ENCODE measurements at places on chromosomes 5 and 9. TPM values are rescaled to one million over a fixed set of nuclear protein-coding genes. Genes with fewer than 3 reads are reported as not detected.
A peak's percentile ranks its signal among the peaks of the same experiment; 100 is the strongest.

- no peak for DNase-seq
These were observed 148.3 kb upstream of the MOCS2 start for GRCh38 chr5:53257806-53258373.

ENHO gene
- 0.83 TPM for total RNA-seq

- DNase-seq = no peak
These were observed 36.3 kb downstream of the VCP start for GRCh38 chr9:35035851-35036701.

GRCh38 chr5:171724468-171725204 lies 61.0 kb upstream of the SMIM23 start:
- no peak for DNase-seq

DNA sequence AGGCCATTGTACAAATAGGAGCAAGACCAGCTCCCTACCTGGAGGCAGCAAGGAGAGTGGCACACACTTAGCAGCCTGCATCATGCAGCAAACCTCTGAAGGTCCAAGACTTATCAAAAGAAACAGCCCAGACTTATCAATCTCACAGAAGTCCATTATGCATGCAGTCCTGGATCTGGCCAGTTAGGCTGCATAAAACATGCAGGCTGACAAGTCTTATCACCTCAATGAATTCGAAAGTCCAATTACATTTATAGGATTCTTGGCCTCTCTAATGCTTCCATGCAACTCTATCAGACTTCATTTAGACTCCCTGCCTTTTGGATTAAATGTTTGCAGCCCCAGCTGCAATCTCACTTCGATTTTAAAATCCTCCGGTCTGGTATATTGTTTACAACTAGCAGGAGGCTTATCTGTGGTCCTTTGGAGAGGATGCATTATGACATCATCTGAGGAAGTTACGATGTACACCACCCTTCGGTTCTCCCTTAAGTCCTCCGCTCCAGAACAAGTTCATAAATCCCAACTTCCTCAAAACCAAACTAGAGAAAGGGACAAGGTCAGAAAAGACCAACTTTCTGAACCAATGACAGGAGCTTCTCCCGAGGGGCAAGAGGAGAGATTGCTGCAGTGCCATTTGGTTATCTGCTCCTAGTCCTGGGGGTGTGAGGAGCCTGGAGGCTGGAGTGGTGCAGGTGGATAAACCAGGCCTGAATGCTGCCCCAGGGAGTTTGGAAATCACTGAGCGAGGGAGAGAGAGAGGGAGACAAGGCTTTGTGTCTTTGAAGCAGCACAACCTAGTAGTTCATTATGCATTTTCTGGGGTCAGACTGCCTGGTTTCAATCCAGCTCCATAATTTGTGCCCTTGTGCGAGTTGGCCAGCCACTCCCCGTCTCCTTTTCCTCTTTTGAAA lies 313.9 kb downstream of the TLE1 start:
- no peak for DNase-seq

DNA sequence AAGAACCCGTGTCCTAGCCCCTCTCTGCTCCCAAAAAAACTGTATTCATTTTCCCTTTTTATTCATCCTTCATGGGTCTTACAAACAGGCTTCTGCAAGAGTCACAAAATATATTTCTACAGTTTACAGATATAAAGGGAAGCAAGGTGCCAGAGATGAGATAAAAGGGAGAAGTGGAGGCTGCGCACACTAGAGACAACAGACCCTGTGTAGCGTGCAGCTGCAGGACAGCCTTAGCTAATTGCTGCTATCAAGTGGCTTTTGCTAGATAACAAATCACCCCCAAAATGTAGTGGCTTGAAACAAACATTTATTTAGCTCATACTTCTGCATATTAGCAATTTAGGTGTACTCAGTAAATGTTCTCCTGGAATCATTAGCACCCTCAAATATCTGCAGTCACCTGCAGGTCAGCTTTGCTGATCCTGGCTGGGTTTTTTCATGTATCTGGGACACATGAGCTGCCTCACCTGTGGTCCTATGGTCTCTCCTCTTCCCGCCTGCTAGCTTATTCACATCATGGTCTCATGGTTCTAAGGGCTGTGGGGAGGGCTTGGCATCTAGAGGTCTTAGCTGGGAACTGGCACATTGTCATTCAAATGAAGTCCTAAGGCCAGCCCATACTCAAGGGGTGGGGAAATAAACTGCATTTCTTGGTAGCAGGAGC lies 29.4 kb downstream of the ARHGEF37 start:
- DNase-seq = no peak

- DNase-seq = no peak
These were observed 55.0 kb downstream of the OXCT1 start for GRCh38 chr5:41815261-41815660.

DNA sequence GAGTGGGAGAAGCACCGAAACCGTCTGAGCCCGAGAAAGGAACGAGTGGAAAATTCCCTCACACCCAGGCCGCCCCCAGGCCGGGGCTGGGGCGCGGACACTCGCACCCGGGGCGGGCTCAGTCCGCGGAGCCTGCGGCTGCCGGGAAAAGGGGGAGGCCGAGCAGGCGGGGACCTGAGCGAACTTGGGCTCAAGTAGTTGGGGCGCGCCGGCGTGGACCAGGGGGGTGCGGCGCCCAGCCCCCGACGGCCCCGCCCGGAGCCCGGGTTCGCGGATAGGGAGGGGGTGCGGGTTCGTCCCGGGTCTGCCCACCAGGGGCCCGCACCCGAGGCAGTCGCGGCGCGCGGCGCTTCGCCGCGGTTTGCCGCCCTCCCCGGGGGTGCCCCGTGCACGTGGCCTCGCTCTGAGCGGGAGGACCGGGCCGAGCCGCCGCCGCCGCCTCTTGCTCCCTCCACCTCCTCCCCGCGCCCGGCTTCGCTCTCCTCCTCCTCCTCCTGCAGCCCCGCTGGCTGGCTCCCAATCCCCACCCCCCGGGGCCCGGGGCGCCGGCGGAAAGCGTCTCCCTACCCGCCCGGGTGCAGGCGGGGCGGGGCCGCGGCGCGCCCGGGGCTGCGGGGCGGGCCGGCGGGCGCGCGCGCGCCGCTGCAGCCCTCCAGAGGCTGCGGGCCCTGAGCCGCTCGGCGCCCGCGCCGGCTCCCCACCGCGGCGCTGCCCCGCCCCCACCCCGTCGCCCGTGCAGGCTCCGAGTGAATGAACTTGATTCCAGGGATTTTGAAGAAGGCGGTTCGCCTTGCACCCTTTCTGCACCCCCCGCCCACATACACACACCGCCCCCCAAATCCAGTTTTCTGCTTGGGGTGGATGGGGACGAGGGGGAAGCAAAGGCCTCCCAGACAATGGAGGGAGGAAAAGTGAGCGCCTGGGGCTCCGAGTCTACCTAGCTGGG lies 1.3 kb upstream of the NFIB start:
- DNase-seq = peak; percentile 94

- peak; percentile 49 for DNase-seq
These were observed 43.5 kb downstream of the ADAMTS2 start for GRCh38 chr5:179301796-179302195.

GRCh38 chr5:111901296-111901695 lies 144.3 kb upstream of the NREP start:
- no peak for DNase-seq

GRCh38 chr5:93883459-93883858 lies 142.1 kb upstream of the POU5F2 start:
- DNase-seq = no peak

GRCh38 chr5:112576298-112576925 lies 157.3 kb upstream of the EPB41L4A start:
- DNase-seq = no peak

DNA sequence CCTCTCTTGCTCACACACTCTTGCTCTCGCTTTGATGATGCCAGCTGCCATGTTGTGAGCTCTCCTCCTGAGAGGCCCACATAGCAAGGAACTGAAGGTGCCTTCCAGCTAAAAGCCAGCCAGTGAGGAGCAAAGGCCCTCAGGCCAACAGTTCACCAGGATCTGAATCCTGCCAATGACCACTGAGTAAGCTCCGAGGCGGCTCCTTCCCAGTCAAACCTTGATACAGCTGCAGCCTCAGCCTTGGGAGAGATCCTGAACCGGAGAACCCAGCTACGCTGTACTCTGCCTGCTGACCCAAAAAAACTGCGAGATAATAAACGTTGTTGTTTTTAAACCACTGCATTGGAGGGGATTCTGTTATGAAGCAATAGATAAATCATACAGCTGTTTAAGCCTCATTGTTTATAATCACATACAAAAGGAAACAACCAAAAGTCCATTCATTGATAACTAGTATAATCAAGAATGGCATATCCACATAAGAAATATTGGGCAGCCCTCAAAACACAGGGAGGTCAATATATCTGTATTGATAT lies 49.0 kb upstream of the IFNK start:
- no peak for DNase-seq

- no peak for DNase-seq
These were observed 124.9 kb upstream of the C6 start for GRCh38 chr5:41338136-41338675.

ZDHHC11B gene
- total RNA-seq = 2.9 TPM

DNA sequence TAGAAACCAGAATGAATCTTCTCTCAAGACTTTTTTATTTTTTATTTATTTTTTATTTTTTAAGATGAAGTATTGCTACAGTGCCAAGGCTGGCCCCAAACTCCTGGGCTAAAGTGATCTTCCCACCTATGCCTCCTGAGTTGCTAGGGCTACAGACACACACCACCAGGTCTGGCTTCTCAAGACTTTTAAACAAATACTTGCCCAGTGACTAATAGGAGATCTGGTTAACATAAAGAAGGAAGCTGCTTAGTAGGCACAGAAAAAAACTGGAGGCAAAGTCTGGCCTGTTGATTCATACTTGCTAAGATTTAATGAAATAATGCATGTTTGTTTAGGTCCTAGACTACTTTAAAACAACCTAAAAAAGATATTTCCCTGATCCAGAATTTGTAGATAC lies 43.8 kb downstream of the SLC38A9 start:
- no peak for DNase-seq

LCN15 gene
- total RNA-seq = not detected

PITX1 gene
- not detected for total RNA-seq

- DNase-seq = no peak
These were observed 82.7 kb downstream of the BNC2 start for GRCh38 chr9:16787724-16788123.

DNA sequence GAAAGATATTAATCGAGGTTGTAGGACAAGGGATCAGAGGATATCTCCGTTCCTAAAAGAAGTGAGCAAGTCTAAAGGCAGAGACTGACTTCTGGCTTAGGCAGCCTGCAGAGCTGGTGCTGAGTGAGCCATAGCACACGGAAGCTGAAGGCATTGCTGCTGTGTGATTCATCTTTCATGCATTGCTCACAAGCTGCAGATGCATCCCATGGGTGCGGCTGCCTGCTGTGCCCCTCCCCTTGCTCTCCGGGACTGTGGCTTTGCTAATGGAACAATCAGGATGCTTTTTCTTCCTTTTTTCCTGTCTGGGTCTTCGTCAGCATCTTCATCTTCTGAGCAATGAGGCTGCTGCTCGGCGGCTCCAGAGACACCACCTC lies 341.4 kb downstream of the DIRAS2 start:
- DNase-seq = no peak

- DNase-seq = no peak
These were observed 175.3 kb downstream of the SMC2 start for GRCh38 chr9:104269374-104269773.

- no peak for DNase-seq
These were observed 153.7 kb downstream of the TLE1 start for GRCh38 chr9:81535542-81536241.

GRCh38 chr9:124267271-124267807 lies 9.6 kb downstream of the NEK6 start:
- peak; percentile 66 for DNase-seq

- no peak for DNase-seq
These were observed 129.5 kb downstream of the NIPBL start for GRCh38 chr5:37005946-37006540.

GRCh38 chr5:64622991-64623390 lies 67.3 kb upstream of the SHISAL2B start:
- DNase-seq = no peak

NUTM2F gene
- not detected for total RNA-seq

PHYHD1 gene
- total RNA-seq = 46.1 TPM

DNAI1 gene
- 0.69 TPM for total RNA-seq

GRCh38 chr5:146710348-146710747 lies 168.2 kb downstream of the PPP2R2B start:
- no peak for DNase-seq

NEURL1B gene
- total RNA-seq = 3.2 TPM

Measured in pancreas (tissue), 10 donors.